ENCODE measurements at places on chromosomes 5 and 9.

DNA sequence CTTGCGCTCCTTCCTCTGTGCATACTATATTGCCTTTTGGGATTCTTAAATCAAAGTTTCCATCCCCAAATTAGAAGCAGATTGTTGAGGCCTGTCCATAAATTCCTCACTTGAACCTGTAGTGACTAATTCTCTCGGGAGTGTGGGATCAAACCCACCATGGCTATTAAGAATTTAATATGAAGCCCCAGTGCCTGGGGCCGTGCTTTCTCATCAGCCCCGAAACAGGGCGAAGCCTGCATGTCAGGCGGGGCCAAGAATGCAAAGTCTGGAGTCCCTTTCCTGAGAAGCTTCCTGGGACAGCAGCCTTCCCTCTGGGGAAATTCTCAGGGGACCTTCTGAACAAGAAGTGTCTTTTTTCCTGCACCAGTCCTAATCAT lies 29.3 kb upstream of the FAT2 start:
- DNase-seq: no peak

DNA sequence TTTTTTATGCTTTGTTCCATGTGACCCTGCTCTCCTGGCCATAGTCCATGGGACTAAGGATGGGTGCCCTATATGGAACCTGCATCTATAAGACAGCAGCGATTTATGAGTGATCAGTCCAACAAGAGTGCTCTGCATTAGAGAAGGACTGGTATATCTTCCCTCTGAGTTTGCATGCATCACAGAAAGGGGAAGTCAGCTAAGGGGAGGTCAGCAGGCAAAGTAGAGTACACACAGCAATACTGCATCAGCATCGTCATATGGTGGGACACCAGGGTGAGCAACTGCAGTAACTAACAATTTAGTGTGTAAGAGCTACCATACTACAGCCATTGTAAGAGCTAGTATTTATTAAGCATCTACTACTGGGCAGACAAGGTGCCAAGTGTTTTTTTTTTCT lies 311.3 kb downstream of the NDUFS4 start:
- DNase-seq: no peak

GRCh38 chr5:154944716-154945115 lies 3.8 kb downstream of the MRPL22 start:
- no peak for DNase-seq

GRCh38 chr5:116249648-116250047 lies 164.8 kb downstream of the COMMD10 start:
- DNase-seq: no peak

DNA sequence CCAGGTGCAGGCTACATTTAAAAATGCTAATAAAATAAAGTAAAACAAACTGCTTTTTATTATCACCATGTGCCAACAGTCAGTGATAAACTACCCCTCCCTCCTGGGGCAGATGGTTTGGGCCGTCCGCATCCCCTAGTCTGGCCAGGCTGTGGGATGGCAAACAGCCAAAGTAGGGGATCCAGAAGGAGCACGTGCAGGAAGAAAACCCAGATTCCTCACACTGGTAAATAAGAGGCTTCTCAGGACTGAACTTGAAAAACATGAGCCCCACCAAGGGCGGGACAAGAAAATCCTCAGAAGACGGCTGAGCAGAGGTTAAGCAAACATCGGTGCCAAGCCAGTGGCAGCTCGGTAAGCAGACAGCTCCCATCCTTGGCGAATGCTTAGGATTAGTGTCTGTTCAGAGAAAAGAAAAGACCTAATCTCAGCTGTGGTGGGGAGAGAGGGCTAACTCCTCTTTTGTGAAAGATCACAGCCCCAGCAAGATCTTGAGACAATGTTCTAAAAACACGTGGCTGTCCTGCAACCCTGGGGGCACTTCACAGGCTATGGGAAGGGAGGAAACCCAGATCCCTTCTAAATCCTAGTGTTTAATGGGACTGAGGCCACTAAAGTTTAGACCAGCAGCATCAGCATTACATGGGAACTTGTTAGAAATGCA lies 46.5 kb upstream of the GDNF start:
- DNase-seq: no peak

DNA sequence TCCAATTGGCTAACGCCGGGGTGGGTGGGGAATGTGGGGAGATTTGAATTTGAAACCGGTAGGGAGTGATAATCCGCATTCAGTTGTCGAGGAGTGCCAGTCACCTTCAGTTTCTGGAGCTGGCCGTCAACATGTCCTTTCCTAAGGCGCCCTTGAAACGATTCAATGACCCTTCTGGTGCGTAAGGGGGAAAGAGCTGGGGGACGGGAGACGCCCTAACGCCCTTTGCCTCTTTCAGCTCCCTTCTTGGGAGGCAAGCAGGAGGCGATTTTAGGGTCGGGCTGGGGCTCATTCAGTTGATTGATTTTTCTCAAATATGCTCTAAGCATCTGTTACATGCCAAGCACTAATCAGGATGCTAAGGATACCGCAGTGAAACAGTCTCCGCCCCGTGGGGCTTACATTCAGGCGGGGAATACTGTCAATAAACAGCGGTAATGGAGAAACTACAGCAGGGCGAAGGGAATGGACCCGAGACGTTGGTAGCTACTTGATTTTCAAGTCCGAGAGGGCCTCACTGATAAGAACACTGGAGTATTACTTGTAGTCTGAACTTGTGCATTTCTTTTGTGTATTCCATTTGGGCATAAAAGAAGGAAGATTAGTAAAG lies at the start of gene HMMR:
TSS of gene HMMR (plus strand) at position 71 of the 610 bp plus-strand sequence. CDS start at position 132, 61 bp downstream.
- DNase-seq: no peak

All from stimulated activated CD8-positive, alpha-beta memory T cell treated with anti-CD3 and anti-CD28 coated beads, Interleukin-15, amount 100 ng/mL, for 24 hours (primary cell).